Left kidney (tissue), 8 donors: ENCODE measurements at places on chromosomes 2 and 18. TPM values are rescaled to one million over a fixed set of nuclear protein-coding genes. Genes with fewer than 3 reads are reported as not detected.

DNA sequence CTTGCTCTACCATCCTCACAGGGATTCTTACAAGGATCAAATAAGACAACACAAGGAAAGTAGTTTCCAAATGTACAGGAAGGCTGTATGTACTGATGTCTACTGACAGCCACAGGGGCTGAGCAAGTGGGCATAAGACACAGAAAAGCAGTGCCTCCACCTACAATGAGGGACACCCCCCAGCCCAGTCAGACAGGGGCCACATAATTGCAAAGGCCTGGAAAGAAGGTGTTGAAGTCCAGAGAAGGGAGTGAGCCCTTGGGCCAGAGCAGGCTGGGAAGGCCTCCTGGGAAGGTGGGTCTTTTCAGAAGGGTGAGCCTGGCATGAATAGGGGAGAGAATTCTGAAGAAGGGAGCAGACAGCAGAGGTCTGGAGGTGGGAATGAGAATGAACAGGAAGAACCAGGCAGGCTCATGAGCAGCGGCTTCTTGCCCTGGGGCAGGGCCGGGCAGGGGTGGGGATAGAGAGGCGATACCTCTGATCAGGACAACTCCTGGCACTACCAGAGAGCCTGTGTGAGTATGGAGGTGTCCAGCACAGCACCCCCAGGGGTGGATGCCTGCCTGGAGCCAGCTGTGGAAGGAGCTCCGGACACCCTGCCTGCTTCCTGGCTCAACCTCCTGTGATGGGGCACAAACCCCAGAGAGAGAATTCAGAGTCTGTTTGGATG lies 30.1 kb downstream of the HS1BP3 start:
- no peak for DNase-seq

DNA sequence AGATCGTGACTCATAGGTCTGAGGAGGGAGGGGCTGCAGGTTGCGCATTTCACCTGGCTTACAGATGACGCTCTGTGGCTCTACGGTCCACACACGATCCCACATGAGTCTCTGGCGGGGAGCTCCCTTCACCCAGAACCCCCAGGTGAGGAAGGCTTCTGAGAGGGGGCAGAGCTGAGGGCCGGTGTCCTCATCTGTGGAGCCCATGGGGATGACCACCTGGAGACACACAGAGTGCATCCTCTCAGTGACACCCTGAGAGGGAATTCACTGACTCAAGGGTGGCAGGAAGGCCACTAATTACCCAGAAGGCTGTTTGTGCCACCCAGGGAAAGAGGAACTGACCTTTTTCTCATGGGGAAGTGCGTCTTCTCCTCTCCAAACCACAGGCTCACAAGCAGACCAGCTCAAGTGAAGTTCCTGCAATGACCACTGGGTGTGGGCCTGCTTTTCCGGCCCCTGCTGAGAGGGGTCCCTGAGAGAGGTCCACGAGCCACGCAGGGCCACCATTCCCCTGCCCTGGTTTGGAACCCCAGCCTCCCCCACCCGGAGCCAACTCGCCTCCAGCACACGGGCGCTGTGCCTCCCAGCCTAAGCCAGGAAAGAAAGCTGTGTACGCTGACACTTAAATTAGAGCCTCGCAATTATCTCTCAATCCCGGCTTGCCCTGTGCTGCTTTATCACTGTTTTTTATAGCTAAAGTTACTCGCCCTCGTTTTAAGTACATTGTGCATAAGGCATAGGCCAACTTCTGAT lies 114.1 kb downstream of the BCL11A start:
- DNase-seq: no peak

The TRABD2A gene
- 0.96 TPM for polyA plus RNA-seq

DNA sequence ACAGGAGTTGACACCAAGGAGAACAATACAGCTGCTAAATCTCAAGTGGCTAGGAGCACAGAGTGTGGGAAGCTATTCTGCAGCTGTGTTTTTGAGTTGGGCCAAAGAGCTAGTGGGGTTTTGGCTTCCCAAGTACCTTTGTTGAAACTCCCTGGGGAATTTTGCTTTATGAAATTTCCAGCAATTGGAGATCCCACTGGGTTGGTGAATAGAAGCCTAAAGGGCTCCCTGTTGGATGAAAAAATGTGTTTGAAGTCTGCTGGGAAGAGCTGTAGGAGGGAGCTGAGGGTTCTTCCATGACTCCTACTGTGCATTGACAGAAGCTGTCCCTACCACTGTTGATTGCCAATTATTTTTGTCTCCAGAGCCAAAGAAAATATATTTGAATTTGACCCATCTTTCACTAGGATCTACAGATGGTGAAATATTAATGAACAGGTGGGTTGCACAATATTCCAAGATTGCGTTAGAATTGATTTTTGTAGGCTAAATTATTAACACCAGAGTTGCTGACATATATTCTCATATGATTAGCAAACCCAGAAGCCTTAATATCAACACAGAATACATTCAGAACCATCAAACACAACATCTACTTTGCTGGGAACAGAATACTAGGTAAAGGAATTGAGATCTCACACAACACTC lies 95.4 kb upstream of the CYP1B1 start:
- DNase-seq: no peak

The CIB4 gene
- 0.48 TPM for polyA plus RNA-seq

The TLX2 gene
- 0.07 TPM for polyA plus RNA-seq

DNA sequence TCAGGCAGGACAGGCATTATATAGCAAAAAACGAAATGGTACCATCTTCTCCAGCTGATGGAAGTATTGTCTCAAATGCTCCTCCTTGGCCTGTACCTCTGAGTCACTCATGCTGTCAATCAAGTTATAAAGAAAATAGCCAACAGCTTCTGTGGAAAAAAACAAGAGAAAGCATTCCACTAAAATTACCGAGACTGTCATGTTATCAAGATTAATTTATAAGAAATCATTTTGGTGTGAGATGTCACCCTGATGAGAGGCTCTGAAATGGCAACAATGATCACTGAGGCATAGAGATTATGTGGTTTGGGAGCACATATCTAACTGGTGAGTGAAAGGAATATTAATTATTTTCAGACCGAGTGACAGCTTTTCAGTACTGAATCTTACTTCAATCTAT lies 47.4 kb downstream of the LRPPRC start:
- no peak for DNase-seq

- no peak for DNase-seq
These were observed 39.1 kb upstream of the GALNT3 start for GRCh38 chr2:165833156-165833555.

The PHOSPHO2 gene
- polyA plus RNA-seq: 21.7 TPM

- DNase-seq: no peak
These were observed 1603.6 kb upstream of the NXPH2 start for GRCh38 chr2:140383781-140384180.

DNA sequence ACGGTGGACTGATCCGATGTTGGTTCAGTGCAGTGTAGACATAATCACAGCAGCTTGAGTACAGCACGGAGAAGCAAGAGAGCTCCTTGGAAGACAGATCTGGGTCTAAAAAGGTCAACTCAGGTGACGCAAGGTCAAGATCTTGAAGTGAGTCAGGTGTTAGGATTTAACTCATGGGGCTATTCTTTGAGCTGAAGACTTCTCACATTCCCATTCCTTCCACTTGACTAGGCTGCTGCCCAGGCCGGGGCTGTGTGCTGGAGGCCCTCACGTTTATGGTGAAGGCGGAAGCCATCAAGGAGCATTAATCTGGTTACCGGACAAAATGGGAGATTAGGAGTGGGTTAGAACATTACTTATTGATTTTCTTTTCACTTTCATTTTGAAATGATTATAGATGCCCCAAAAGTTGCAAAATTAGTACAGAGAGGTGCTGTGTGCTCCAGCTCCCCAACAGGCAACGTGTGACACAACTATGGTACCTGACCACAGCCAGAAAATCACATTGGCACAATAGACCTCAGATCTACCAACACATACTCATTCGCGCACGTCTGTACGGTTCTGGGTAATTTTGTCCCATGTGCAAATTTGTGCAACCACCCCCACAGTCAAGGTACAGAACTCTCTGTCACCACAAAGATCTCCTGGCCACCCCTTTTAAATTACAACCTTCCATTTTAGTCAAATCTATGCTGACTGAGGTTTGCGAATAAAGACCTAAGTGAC lies 77.6 kb upstream of the SEC11C start:
- DNase-seq: no peak

GRCh38 chr18:48605408-48605845 lies 66.6 kb downstream of the CTIF start:
- no peak for DNase-seq

GRCh38 chr2:7324706-7325105 lies 407.5 kb downstream of the RNF144A start:
- no peak for DNase-seq

The SLC11A1 gene
- polyA plus RNA-seq: 0.58 TPM

GRCh38 chr2:228059735-228060134 lies 121.8 kb downstream of the SPHKAP start:
- no peak for DNase-seq

The IL1RL1 gene
- 0.48 TPM for polyA plus RNA-seq

The ARHGEF4 gene
- 6.6 TPM for polyA plus RNA-seq

The PLGLB2 gene
- 1.3 TPM for polyA plus RNA-seq

- no peak for DNase-seq
These were observed 2.0 kb upstream of the MOB4 start for GRCh38 chr2:197513915-197514314.

GRCh38 chr2:198214114-198214596 lies 409.8 kb downstream of the PLCL1 start:
- DNase-seq: no peak

The SULT1C2 gene
- polyA plus RNA-seq: 89.6 TPM

- DNase-seq: no peak
These were observed 232.0 kb downstream of the STK39 start for GRCh38 chr2:168015274-168015953.

The SCYGR4 gene
- polyA plus RNA-seq: not detected

The SCYGR6 gene
- polyA plus RNA-seq: not detected

The IL37 gene
- polyA plus RNA-seq: 0.40 TPM
